Hepatocyte (in vitro differentiated cells): ENCODE measurements at places on chromosomes 4 and X. TPM values are rescaled to one million over a fixed set of nuclear protein-coding genes. Genes with fewer than 3 reads are reported as not detected.

The PPP1R2C gene
- not detected in 2 replicates for polyA plus RNA-seq

The COL4A6 gene
- polyA plus RNA-seq = 4.0 and 6.9 TPM in 2 replicates

DNA sequence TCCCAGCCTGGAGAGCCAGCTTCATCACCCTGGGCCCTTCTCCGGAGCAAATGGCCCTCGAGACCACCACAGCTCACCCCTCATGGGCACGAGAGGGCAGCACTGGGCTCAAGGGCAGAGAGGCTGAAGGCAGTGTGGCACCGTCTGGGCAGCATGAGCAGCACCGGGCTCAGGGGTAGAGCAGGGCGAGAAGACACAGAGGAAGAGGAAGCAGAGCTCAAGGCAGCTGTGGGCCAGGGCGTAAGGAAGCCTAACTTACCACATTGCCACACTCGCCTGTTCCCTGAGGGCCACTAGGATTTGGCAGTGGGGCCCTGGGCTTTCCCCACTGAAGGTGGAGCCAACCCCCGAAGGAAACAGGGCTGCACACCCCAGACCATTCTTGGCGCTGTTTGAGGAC lies 15.5 kb downstream of the ZNF185 start:
- H3K36me3 ChIP-seq = no peaks in the 10 kb centered on the region
- no peak overlapping the region for H3K4me3 ChIP-seq
- no peaks in the 10 kb centered on the region for H3K27me3 ChIP-seq
- peaks cover 9% of the 10 kb centered on the region for H3K4me1 ChIP-seq
- no peak for DNase-seq

DNA sequence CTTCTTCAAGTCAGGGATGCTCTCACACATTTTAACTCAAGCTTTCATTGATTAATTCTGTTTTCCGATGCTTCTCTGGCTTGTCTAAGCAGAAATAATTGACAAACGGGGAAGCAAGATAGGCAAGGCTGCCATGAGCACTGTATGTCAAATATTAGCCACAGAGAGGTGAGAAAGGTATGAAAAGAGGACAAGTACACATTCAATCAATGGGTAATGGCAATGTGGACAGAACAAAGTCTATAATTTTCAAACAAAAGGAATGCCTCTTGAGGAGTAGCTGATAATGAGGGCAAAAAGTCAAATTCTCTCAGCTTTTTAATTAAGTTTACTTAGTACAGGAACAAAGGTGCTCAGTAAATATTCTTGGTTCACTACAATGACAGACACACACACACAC lies 19.6 kb downstream of the COX7B2 start:
- peak overlapping the region; percentile 52 for H3K27ac ChIP-seq
- H3K4me1 ChIP-seq = peaks cover 4% of the 10 kb centered on the region
- no peaks in the 10 kb centered on the region for H3K36me3 ChIP-seq
- no peaks in the 10 kb centered on the region for H3K27me3 ChIP-seq

DNA sequence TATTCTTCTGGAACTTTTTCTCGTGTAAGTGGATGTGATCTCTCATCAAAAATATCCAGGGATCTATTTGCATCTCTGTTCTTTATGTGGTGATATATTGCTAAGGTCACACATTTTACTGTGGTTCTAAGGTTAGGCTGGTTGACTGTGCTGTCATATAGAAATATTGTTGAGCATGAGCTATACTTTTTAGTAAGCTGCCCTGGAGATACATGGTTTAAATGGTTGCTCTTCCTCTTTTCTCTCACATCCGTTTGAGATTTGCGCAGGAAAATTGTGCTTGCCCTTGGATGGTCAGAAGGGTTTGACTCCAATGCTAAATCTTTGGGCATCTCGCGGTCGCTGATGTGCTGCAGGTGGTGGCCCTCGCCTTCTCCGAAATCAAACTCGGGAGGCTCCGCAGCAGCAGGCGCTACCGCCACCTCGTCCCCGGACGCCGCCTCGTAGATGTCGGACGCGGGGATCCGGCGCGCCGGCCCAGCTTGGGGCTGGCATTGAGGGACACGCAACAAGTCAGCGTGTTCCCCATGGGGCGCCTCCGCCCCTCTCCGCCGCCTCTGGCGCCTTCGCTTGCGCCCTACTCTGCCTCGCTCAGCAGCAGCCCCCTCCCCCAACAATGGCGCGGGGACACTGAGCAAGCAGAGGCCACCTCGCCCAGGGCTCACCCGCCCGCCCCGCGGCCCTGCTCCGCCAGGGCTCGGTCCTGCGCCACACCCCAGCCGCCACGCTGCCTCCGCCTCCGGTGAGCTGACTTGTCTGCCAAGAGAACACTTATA lies 154.5 kb downstream of the MSN start:
- H3K36me3 ChIP-seq = no peaks in the 10 kb centered on the region
- no peaks in the 10 kb centered on the region for H3K27me3 ChIP-seq
- no peak for DNase-seq
- no peaks in the 10 kb centered on the region for H3K4me1 ChIP-seq
- H3K27ac ChIP-seq = no peak overlapping the region
- H3K4me3 ChIP-seq = no peak overlapping the region

The MAGEA2B gene
- polyA plus RNA-seq = 0.86 TPM in 1 of 2 replicates, not detected in the other

DNA sequence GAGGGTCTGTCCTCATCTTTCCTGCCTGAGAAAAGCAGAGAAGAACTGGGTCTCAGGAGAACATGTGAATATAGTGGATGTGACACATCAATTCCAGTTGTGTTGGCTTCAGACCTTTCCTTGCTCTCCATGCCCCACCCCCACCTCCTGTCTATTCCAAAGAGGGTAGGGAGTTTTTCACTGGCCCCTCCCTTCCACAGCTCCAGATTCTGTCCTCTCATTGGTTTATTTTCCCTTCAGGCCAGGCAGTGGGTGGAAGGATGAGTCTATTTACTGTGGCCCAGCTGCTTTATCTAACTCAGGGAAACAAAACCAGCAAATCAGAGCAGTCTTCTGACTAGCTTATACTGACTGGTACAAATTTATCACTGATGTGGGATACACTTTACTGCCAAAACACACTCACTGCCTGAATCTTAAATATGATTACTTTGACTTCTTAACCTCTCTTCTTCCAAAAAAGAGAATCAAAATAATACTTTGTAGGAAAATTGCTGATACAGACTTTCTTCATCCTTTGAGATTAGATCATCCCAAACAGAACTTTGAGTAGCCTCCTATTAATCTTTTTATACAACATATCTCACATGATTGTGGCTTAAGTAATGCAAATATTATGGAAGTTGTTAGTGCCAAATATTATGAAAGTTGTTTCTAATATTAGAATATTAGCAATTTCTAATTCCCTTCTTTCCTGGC lies 221.2 kb downstream of the MID1 start:
- DNase-seq = no peak
- no peaks in the 10 kb centered on the region for H3K36me3 ChIP-seq
- H3K4me1 ChIP-seq = no peaks in the 10 kb centered on the region
- no peak overlapping the region for H3K27ac ChIP-seq
- no peaks in the 10 kb centered on the region for H3K27me3 ChIP-seq
- no peak overlapping the region for H3K4me3 ChIP-seq

The ALB gene
- 7,370 and 11,384 TPM in 2 replicates for polyA plus RNA-seq

The RIBC1 gene
- polyA plus RNA-seq = 0.86 and 1.2 TPM in 2 replicates

The F8A3 gene
- polyA plus RNA-seq = 7.0 and 11.9 TPM in 2 replicates

The KIAA0232 gene
- polyA plus RNA-seq = 11.3 TPM in 2 replicates

DNA sequence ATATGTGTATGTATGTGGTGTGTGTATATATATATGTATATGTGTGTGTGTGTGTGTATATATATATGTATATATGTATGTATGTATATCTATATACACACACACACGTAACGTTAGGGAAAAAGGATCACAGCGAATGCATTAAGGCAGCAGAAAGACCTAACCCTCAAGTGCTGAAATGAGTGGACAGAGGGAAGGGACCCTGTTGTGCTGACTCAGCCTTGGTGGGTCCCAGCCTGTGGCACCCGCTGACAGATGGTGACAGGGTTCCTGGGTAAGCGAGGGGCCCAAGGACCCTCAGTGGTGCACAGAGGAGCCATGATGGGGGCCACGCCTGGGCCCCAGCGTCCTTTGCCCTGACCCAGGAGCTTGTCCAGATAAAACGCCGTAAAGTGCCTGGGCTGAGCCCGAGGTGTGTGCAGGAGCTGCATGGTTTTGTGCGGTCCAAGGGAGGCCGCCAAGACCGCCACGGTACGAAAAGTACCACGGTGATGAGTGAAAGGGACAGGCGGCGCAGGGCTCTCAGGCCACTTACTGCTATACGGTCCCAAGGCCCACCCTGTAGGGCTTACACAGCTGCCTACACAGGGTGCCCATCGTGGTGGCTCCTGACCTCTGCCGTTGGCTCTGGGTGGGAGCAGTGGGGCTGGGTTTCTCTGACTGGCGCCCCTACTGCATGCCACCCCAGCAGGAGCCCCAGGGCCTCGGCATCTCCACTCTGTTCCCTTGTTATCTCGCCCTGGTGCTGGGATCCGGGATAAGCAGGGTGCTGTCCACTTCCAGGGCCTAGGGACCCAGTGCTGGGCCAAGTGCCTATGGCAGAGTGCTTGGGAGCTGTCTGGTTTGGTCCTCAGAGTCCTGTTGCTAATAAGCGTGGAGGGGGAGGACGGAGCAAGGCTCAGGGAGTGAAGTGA lies 10.0 kb downstream of the SH3BP2 start:
- DNase-seq = no peak
- H3K27ac ChIP-seq = no peak overlapping the region
- H3K36me3 ChIP-seq = no peaks in the 10 kb centered on the region
- no peaks in the 10 kb centered on the region for H3K27me3 ChIP-seq
- no peak overlapping the region for H3K4me3 ChIP-seq

DNA sequence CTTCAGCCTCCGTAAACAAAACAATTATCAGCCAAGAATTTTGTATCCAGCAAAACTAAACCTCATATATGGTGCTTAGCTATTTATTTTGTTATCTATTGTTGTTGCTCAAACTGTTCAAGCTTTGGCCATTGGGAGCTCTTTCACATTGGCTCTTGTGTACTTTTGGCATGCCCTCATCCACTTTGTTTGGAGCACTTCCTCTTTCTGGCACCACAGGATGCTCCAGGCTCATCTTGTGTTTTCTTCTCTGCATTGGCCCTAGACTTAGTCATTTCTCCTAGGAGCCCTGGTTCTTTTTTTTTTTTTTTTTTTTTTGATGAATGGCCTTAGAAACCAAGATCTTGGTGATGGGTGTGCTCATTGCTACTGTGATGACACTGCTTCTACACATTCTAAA lies 74.5 kb downstream of the DIPK2B start:
- no peaks in the 10 kb centered on the region for H3K4me1 ChIP-seq
- H3K27ac ChIP-seq = no peak overlapping the region
- DNase-seq = no peak
- H3K36me3 ChIP-seq = no peaks in the 10 kb centered on the region
- H3K27me3 ChIP-seq = no peaks in the 10 kb centered on the region
- no peak overlapping the region for H3K4me3 ChIP-seq

The SMIM10L2A gene
- 4.2 and 5.0 TPM in 2 replicates for polyA plus RNA-seq

GRCh38 chr4:169032883-169033645 lies 23.0 kb upstream of the CBR4 start:
- H3K36me3 ChIP-seq = no peaks in the 10 kb centered on the region
- H3K27me3 ChIP-seq = no peaks in the 10 kb centered on the region
- no peak overlapping the region for H3K4me3 ChIP-seq
- no peak for DNase-seq

- no peaks in the 10 kb centered on the region for H3K36me3 ChIP-seq
- H3K27ac ChIP-seq = no peak overlapping the region
- no peaks in the 10 kb centered on the region for H3K27me3 ChIP-seq
- H3K4me1 ChIP-seq = peaks cover 6% of the 10 kb centered on the region
These were observed 90.4 kb downstream of the PHOX2B start for GRCh38 chr4:41658163-41658562.

The VEGFD gene
- 0.27 and 0.39 TPM in 2 replicates for polyA plus RNA-seq

- peak; percentile 13 for DNase-seq
- H3K27me3 ChIP-seq = no peaks in the 10 kb centered on the region
- no peaks in the 10 kb centered on the region for H3K4me1 ChIP-seq
- no peaks in the 10 kb centered on the region for H3K36me3 ChIP-seq
These were observed 600 bp downstream of the RADX start for GRCh38 chrX:106612393-106612763.

The ARSJ gene
- 7.6 and 11.3 TPM in 2 replicates for polyA plus RNA-seq

DNA sequence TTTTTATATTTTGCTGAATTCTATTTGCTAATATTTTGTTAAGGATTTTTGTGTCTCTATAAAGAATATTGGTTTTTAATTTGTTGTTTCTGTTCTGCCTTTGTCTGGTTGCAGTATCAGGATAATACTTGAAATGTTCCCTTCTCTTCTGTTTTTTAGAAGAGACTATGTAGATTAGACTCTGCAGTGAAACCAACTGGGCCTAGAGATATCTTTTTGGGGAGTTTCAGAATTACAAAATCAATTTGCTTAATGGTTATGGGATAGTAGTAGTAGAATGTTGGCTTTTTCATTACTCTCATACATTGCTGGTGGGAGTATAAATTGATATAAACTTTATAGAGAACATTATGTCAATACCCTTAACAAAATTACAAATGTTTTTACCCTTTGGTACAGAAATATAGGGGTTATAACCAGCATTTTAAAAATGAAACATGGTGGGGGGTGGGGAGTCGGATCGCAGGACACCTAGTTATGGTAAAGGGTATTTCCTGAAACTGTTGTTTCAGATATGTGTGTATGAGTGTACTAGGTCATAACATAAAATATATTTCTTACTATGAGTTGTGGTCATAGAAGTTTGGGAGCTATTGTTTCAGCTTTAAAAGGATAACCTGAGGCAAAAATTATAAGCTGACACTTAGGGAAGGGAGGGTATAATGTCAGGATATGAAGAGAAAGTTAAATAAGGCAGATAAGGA lies 29.0 kb downstream of the CLOCK start:
- no peak overlapping the region for H3K4me3 ChIP-seq
- no peaks in the 10 kb centered on the region for H3K27me3 ChIP-seq
- no peak overlapping the region for H3K27ac ChIP-seq
- H3K4me1 ChIP-seq = no peaks in the 10 kb centered on the region
- H3K36me3 ChIP-seq = no peaks in the 10 kb centered on the region

DNA sequence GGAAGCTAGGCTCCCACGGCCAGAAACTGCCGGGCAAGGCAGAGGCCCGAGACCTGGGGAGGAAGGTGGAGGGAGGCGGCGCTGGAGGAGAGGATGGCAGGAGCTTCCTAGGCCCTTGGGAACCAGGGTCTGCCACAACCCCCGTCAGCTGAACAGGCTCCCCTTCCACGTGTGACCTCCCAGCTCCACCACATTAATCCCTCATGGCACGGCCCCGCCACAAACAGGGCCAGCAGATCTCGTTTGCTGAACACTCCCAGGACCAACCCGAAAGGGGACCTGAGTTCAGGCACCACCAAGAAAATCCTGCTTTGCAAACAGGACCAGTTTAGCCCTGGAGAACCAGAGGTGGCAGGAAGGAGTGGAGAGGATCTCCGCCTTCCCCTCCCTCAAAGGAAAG lies 62.7 kb downstream of the FHDC1 start:
- DNase-seq = no peak
- no peaks in the 10 kb centered on the region for H3K27me3 ChIP-seq
- no peaks in the 10 kb centered on the region for H3K4me1 ChIP-seq
- H3K27ac ChIP-seq = no peak overlapping the region

GRCh38 chr4:100317032-100317864 lies 127.0 kb upstream of the DDIT4L start:
- H3K27ac ChIP-seq = no peak overlapping the region
- no peaks in the 10 kb centered on the region for H3K4me1 ChIP-seq
- H3K4me3 ChIP-seq = no peak overlapping the region

DNA sequence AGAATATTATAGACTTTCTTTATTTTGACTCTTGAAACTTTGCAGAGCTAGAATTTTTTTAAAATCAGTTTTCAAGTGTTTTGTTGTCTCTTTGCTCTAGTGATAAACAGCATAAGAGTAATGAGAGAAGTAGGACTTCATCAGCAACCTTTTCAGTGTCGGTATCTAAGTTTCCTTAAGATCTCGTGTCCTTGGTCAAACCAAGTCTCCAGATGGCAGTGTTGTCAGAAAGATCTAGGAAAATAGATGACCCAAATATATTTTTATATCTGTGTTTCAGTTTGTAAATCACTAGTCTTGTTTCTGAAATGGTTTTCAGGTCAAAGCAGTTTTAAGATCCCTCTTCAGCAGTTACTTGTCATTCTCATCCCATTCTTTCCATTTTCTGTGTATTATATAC lies 438.3 kb downstream of the RAPGEF2 start:
- no peak overlapping the region for H3K4me3 ChIP-seq
- no peaks in the 10 kb centered on the region for H3K36me3 ChIP-seq
- no peak for DNase-seq
- H3K4me1 ChIP-seq = peaks cover 6% of the 10 kb centered on the region
- H3K27me3 ChIP-seq = no peaks in the 10 kb centered on the region
- H3K27ac ChIP-seq = no peak overlapping the region
